ENCODE measurements at places on chromosomes 4 and X. TPM values are rescaled to one million over a fixed set of nuclear protein-coding genes. Genes with fewer than 3 reads are reported as not detected.

Gene MAGEA2B
- not detected for total RNA-seq

Gene ZXDA
- 7.7 TPM for total RNA-seq

Gene NAP1L2
- 0.38 TPM for total RNA-seq

Gene SMIM10
- not detected for total RNA-seq

Gene AADAT
- 0.64 TPM for total RNA-seq

Measured in bronchial epithelial cell (primary cell).